ENCODE measurements at places on chromosomes 6 and 20.

- no peaks in the 10 kb centered on the region for H3K27me3 ChIP-seq
- H3K4me3 ChIP-seq = no peak overlapping the region
- no peak overlapping the region for H3K27ac ChIP-seq
- no peaks in the 10 kb centered on the region for H3K36me3 ChIP-seq
- H3K4me1 ChIP-seq = peaks cover 18% of the 10 kb centered on the region
Observed at GRCh38 chr6:142841915-142842314, 103.1 kb downstream of the HIVEP2 start.

DNA sequence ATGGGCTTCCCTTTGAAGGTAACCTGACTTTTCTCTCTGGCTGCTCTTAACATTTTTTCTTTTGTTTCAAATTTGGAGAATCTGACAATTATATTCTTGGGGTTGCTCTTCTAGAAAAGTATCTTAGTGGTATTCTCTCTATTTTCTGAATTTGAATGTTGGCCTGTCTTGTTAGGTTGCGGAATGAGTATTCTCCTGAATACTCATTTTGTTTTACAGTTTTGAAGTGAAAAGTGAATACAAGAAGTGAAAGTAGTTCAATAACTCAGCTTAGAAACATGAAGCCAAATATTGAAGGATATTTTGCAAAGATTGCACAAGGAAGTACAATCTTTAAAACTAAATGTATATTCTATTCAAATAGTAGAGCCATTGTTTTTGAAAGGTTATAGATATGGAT is 120.2 kb upstream of the MAP3K4 start:
- no peaks in the 10 kb centered on the region for H3K4me1 ChIP-seq
- H3K4me3 ChIP-seq = no peak overlapping the region
- no peak for DNase-seq
- H3K27ac ChIP-seq = no peak overlapping the region
- H3K36me3 ChIP-seq = no peaks in the 10 kb centered on the region

DNA sequence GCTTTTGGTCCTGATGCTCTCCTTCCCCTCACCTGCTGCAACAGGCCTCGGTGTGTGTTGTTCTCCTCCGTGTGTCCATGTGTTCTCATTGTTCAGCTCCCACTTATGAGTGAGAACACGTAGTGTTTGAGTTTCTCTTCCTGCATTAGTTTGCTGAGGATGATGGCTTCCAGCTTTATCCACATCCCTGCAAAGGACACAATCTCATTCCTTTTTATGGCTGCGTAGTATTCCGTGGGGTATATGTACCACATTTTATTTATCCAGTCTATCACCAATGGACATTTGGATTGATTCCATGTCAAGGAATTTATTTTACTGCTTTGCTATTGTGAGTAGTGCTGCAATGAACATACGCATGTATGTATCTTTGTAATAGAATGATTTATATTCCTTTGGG is 116.9 kb upstream of the SIRPG start:
- H3K27me3 ChIP-seq = no peaks in the 10 kb centered on the region
- H3K4me1 ChIP-seq = peaks cover 4% of the 10 kb centered on the region
- H3K4me3 ChIP-seq = no peak overlapping the region
- no peak overlapping the region for H3K27ac ChIP-seq

- no peak overlapping the region for H3K27ac ChIP-seq
- H3K27me3 ChIP-seq = no peaks in the 10 kb centered on the region
- H3K4me3 ChIP-seq = no peak overlapping the region
Observed at GRCh38 chr20:57122536-57123489, 143.6 kb downstream of the BMP7 start.

DNA sequence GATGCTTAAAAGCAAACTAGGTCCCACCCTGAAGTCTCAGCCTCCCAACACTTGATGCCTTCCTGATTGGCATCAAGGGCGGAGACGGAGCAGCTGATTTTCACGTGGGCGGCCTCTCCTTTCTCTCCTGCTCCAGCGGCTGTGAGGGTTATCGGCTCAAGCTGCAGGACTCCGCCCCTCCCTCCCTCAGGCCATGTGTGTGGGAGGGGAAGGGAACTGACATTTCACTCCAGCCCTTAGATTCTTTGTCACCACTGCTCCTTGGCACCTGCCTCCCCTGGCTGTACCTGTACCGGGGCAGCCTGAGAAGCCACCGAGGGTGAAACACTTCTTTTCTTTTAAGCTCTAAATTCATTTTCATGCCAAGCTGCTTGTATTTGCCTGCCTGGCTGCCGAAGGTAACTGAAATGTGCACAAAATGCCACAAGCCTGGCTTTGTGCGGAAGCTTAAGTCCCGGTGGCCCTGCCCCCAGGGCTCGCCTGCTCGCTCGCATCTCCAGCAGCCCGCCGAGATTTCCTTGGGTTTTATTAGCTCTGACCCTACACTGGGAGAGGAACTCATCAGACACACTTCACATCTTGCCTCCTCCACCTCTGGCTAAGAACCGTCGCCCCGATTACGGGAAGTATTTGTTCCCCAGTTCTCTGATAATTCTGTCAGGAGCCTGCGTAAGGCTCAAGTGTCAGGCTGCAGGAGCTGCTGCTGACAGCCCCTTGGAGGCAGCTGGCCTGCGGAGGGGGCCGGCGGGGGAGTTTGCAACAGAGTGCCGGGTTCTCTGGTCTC is 9.6 kb upstream of the CPNE5 start:
- DNase-seq = peak; percentile 85
- no peaks in the 10 kb centered on the region for H3K36me3 ChIP-seq
- peaks cover 26% of the 10 kb centered on the region for H3K4me1 ChIP-seq
- no peak overlapping the region for H3K27ac ChIP-seq
- no peaks in the 10 kb centered on the region for H3K27me3 ChIP-seq

DNA sequence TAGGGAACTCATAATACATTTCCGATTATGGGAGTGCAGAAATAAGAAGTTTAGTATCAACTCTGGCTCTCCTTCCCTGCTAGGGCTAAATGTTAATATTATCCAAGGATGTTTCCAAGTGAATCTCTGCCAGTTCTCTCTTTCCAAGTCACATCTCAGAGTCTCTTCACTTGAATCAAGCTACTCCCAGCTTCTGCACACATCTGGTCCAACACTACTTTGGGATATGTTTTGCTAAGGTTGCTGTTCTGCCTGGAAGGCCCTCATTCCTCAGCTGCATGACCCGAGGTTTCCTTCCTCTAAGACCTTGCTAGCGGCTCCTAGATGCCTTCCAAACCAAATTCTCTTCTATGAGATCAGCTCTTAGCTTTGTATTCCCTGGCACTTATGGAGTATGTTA is 331.8 kb downstream of the GJA1 start:
- H3K4me3 ChIP-seq = no peak overlapping the region
- DNase-seq = no peak
- H3K27ac ChIP-seq = no peak overlapping the region

DNA sequence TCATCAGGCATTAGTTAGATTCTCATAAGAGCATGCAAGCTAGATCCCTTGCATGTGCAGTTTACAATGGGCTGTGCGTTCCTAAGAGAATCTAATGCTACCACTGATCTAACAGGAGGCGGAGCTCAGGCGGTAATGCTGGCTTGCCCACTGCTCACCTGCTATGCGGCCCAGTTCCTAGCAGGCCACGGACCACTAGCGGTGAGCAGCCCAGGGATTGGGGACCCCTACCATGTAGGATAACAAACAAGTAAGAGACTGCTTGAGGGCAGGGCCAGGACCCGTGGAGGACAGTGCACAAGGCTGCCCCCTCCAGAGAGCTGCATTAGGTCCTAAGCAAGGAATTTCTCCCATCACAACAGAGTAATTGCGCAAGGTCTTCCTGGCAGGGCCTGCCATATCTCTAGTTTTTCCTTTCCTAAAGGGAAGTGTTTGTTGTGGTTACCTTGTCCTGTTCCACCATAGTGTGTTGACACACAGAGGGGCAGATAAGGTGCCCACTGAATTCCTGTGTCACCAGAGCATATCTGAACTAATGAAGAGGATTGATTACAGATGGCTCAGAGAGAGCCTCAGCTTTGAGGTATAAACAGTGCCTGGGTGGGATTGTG is 58.0 kb downstream of the PACRG start:
- no peaks in the 10 kb centered on the region for H3K27me3 ChIP-seq
- H3K36me3 ChIP-seq = no peaks in the 10 kb centered on the region
- peak overlapping the region; percentile 28 for H3K4me3 ChIP-seq

DNA sequence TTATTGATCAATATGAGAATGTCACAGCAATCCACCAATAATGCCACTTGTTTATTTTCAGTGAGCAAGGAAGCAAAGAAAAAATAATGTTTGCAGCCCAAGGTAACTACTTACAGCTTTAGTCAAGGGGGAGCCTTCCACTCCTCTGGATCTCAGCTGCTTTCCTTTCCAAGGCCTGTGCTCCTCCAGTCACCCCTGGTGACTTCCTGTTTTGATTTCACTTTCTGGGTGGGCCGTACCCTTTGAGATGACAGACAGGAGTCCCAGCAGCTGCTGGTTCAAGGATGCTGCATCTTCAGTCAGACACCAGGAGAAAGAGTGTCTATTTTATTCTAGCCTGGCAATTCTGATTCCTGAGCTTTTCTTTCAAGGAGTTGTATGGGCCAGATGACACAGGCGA is 5.6 kb upstream of the VNN2 start:
- H3K4me3 ChIP-seq = no peak overlapping the region
- H3K27me3 ChIP-seq = no peaks in the 10 kb centered on the region
- no peaks in the 10 kb centered on the region for H3K36me3 ChIP-seq
- no peak for DNase-seq
- H3K4me1 ChIP-seq = no peaks in the 10 kb centered on the region

DNA sequence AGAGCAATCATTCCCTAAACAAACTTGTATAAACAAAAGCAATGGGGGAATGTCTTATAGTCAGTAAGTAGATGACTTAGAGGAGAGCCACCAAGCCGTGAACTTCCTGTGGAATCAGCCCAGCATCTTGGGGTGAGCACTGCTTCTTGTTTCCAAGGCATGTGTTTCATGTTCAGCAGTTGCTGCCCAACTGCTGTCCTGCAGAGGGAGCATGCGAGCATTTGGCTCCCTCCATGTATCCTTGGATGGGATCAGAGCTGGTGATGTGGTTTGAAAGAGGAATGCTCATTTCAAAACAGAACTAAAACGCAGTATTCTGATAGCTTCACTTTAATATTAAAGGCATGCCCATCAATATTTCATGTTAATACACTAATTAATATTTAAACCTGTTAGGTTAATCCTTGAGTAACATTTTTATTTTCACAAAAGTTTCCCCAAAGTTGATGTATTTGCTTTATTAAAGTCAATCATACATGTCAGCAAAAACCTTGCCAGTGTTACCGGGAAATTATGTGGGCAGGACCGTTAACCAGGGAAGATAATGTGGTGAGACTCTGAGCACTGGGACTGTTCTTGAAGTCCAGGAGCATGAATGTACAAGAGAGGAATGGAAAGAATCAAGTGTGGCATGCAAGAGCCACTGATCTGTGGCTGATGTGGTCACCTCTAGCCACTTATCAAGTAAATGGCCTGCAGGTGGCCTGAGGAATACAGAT is 172.1 kb upstream of the GGTLC1 start:
- no peak overlapping the region for H3K4me3 ChIP-seq
- no peaks in the 10 kb centered on the region for H3K4me1 ChIP-seq
- H3K27me3 ChIP-seq = no peaks in the 10 kb centered on the region
- DNase-seq = peak; percentile 79
- no peak overlapping the region for H3K27ac ChIP-seq
- H3K36me3 ChIP-seq = no peaks in the 10 kb centered on the region

GRCh38 chr20:12827816-12828385 is 180.9 kb upstream of the SPTLC3 start:
- no peaks in the 10 kb centered on the region for H3K27me3 ChIP-seq
- DNase-seq = no peak
- peaks cover 3% of the 10 kb centered on the region for H3K4me1 ChIP-seq
- no peak overlapping the region for H3K27ac ChIP-seq

- no peaks in the 10 kb centered on the region for H3K36me3 ChIP-seq
- H3K4me3 ChIP-seq = no peak overlapping the region
- H3K27ac ChIP-seq = no peak overlapping the region
- DNase-seq = no peak
- no peaks in the 10 kb centered on the region for H3K4me1 ChIP-seq
- H3K27me3 ChIP-seq = no peaks in the 10 kb centered on the region
Observed at GRCh38 chr6:140078561-140079125, 704.2 kb upstream of the CITED2 start.
